ENCODE measurements at places on chromosomes 2 and 18.
A peak's percentile ranks its signal among the peaks of the same experiment; 100 is the strongest.

- no peak for DNase-seq
Observed at GRCh38 chr2:237281836-237282306, 132.1 kb downstream of the COL6A3 start.

DNA sequence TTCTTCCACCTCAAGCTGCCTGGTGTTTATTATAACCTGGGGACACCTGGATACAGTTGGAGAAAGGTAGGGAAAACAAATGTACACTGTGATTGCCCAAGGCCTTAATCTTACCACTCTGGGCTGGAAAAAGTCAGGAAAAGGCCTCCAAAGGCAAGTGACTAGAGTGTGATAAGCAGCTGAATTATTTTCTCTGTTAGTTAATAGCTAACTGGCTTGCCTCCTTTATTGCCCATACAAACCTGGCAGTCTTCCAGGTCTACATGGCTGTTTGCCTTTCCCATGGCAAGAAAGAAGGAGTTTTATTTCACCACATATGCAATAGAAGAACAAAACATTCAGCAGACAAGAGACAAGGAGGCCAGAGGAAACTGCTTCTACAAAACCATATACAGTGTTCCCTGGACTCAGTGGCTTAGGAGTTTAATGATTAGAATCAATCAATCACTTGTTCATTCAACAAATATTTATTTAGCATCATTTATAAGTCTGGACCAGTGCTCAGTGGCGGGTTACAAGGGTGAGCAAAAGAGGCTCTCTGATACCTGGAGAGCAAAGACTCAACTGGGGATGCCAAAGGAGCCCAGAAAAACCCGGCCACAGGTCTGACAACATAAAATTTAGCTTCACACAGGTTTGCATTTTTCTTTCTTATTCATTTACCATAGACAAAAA, 27.5 kb upstream of the SUCLG1 start:
- no peak for DNase-seq

DNA sequence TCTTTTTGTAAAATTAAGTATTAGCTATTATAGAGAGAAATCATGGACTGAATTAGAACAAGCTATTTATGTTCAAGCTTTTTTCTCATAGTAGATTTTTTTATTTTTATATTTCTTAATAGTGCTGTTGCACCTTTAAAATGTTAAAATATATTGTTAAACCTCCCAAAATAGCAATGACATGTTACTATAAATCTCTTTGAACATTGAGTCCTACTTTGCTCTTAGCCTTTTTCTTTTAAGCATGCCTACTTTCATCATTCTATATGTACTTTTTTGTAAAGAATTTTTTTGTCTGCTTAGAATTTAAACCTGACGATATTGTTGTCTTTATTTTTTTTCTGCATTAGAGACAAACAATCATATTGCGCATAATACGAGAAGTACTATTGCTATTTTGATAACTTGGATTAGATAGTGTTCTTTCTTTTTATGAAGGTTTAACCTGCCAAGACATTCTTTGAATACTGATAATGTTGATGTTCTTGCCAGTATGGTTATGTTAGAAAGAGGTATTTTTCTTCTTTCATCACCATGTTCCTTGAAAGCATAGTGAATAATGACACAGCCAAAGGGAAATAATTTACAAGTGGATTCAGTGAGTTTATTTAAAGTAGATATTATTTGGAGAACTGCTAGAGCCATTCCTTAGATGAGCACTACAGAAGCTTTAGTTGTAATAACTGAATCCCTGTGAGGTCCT, 40.6 kb downstream of the PMS1 start:
- no peak for DNase-seq

- no peak for DNase-seq
Observed at GRCh38 chr2:28661589-28662001, 90.0 kb upstream of the PPP1CB start.

GRCh38 chr2:68417926-68418325, 49.2 kb downstream of the FBXO48 start:
- DNase-seq = no peak

- no peak for DNase-seq
Observed at GRCh38 chr2:158291544-158292180, 164.9 kb downstream of the CCDC148 start.

GRCh38 chr2:161997916-161998471, 76.0 kb downstream of the DPP4 start:
- no peak for DNase-seq

DNA sequence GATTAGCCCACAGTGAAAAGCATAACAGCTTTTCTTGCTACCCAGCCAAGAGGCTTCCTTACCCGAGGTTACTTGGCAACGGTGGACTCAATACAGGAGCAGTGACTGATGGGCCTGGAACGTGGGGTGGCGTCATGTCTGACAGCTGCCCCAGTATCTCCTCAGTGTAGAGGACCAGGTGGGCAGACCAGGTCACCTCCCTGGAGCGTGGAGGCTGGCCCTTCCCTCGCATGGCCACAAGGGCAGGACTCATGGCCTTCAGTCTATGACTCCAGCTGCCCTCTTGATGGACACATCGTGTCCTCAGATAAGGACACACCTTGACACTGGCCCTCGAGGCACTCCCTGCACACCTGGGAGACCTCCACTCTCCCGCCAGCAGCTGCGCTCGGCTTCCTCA, 6.4 kb downstream of the ASPRV1 start:
- no peak for DNase-seq

GRCh38 chr2:23042216-23042906, 342.6 kb upstream of the KLHL29 start:
- no peak for DNase-seq

GRCh38 chr2:160138406-160138805, 61.7 kb downstream of the ITGB6 start:
- no peak for DNase-seq

DNA sequence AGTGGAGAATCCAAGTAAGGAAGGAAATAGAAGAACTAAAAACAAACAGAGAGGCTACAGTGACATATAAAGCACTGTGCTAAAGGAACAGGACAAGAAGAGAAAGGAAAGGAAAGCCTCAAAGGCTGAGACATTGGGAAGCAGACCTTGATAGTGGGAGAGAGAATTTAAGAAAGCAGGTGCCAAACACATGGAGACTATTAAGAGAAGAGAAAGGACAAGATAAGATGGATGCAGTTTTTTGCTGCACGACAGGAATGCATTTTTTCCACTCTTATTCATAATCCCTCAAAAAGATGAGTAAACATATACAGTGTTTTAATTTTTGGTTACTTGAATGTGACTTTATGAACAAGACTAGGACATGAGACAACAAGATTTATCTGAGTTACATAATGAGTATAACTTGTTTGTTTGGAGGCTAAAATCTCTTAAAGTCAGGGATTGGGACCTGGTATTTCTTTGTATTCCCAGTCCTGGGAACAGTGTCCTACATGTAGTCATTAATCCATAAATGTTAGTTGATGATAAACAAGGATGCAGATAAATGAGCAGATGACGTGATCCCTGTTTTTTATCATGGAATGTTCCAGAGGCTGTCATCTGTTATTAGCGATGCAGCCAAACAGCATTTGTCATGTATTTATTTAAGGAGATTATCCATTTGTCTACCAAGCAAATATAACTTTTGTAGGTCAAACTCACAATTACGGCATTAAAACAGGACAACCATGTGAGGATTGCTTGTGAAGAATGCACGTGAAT, 141.7 kb downstream of the DNER start:
- no peak for DNase-seq

- no peak for DNase-seq
Observed at GRCh38 chr2:19677825-19678518, 223.8 kb downstream of the TTC32 start.

DNA sequence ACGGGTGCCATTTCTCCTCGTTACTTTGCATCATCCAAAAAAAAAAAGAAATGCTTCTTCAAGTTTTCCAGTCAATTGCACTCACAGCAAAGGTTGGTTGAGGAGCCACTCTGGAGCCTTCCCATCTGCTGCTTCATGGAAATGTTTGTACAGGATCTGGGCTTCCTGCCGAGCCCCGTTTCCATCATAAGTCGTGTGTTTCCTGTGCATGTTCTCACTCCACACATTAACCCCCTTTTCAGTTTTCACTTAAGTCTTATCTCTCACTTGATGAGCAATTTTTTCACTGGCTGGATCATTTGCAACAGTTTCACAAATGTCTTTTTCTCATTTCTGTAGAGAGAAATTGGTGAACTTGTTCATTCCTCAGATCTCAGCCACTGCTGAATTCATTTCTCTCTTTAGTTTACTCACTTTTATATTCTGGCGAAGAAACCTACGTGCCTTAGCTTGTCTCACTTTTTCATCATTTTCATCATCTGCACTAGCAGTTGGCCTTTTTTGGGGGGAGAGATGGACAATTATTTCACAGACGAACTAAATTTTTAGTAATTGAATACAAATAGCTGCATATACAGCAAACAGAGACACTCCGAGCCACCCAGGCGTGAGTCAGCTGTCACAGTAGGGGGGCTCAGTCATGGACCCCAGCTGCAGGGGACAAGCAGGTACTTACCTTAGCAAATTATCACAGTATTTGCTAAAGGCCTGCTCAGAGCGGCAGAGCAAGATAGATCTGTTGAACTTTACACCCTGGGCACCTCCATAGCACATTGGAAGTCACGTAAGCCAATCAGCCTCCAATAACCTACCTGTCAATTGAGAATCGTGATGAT, 750.8 kb upstream of the ID2 start:
- peak; percentile 35 for DNase-seq

- DNase-seq = no peak
Observed at GRCh38 chr2:231169488-231169887, 28.9 kb upstream of the ARMC9 start.

DNA sequence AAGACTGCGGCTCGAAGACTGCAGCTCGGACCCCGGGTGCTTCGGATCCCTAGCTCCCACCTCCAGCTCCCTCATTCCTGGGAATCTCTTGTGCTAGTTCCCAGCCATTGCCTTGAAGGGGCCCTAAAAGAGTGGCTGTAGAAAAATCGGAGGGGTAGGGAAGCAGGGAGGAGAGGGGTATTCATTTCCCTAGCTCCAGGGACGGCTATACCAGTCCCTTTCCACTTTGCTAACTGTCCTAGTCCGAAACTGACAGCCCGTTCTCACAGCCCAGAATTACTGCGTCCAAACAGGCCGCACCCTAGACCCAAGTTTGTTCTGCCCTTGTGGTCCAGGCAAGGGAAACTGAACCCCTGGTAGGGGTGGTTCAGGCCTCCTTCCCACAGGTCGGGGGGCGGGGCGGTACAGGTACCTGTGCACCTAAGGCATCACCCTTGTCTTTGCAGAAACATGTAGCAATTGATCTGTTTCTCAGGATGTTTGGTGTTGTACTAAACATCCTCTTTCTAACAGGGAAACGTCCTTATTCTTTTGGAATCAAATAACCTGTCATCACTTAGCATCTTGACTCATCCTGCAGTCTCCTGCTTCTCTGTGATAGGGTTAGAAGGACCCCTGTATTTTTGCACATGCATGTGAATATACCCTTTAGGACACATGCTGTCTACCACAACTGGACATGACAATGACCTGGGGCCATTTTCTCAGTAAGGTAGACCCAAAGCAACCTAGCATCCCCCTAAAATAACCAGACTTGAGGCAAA, 4.0 kb downstream of the EMX1 start:
- DNase-seq = no peak

DNA sequence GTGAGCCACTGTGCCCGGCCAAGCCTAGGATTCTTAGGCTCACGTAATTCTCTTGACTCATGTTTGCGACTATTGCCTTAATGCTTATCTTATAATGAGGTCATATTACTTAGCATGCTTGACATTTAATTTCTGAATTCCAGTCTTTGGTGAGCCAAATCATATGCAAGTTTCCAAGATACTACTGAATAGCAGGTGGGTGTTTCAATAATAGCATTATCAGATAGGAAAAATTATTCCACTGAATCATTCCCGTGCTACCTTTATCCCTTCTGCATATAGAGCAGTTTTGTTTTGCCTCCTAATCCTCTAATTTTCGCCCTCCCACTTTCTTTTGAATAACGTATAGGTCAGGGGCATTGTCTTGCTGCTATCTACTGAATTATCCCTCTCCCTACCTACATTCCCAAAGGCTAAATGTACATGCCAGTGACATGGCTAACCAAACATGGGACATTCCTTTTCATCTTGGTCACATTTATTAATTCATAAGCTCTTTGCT, 4.9 kb downstream of the DAW1 start:
- DNase-seq = no peak
